ENCODE measurements at places on chromosomes 2 and 18.

- no peak for DNase-seq
Observed at GRCh38 chr18:45660746-45661145, 45.5 kb downstream of the SLC14A2 start.

DNA sequence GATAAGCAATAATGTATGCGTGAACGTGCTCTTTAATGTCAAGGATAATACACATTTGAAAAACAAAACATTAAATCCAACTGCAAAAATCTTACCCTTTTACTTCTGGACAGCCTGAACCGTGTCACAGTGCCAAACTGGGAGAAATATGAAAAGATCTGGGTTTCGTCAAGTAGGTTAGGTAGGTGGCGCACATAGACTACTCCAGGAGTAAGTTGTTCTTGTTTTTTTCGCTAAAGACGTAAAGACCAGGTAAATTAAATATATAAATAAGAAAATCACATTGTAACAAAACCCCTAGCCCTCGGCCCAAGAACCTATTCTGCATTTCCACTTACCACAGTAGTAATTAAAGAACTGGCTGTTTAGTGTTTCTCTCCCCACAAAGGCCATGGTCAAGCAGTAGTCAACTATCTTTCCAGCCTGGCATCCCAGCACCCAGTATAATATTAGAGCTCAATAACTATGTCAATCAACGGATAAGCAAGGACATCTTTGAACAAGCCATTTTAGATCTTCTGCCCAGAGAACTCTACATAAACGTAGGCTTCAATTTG lies 1.1 kb downstream of the NIFK start:
- DNase-seq: peak; percentile 16

DNA sequence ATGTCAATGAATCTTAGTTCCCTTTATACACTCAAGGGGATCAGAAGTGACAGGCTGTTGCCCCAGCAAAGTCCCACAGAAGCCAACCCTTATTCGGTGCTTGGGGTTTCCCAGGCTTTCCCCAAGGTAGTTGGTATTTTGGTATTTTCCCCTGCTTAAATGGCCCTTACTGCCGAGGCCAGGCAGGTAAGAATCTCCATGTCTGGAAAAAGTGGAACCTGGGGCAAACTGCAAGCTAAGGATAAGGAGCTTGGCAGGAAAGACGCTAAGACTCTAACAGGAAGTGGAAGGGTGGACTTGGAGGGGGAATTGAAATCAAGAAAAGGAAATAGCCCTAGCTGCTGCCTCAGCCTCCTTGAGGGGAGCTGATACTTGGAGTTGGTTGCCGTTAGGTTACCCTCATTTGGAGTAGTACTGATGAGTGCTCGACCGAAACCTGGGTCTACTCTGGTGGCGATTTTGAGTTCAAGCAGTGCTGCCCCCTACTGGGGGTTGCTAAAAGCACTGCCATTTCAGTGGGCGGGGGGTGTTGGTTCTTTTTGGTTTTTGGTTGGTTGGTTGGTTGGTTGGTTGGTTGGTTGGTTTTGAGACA lies 3.3 kb upstream of the GPBAR1 start:
- DNase-seq: no peak

DNA sequence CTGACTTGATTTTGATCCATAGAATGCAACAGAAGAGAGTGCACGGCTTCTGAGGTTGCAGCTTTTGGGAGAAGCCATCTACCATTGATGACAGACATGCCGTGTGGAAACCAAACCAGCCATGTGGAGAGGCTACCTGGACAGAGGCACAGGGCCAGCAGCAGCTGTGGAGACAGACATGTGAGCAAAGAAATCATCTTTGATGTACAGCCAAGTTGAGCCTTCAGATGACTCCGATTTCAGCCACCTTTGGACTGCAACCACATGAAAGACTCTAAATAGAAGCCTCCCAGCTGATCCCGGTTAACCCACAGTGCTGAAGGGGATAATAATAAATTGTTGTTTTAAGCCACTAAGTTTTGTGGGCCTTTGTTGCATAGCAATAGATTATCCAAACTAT lies 54.2 kb downstream of the TSN start:
- DNase-seq: no peak

DNA sequence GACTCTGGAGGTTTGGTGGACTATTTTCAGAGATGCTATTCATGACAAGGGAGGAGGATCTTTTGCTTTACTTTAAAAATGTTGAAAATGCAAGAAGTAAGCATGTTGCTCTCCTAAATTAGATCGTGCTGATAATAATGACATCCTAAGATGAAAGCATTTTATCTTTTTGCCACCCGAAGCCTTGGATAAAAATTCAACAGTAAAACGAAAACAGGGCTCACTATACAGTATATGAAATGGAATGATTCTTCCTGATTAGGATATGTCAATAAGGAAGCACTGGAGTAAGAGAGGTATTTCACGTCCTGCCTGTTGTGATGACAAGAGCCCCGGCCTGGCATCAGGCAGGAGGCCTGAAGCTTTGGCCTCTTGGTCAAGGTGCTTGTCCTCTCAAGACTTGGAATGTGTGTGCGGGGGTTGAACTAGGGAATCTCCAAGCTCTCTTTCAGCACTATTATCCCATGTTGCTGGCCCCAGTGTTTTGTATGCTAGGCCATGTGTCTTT lies 306.0 kb downstream of the MTX2 start:
- no peak for DNase-seq

GRCh38 chr2:162748566-162749215 lies 89.9 kb downstream of the KCNH7 start:
- DNase-seq: no peak

DNA sequence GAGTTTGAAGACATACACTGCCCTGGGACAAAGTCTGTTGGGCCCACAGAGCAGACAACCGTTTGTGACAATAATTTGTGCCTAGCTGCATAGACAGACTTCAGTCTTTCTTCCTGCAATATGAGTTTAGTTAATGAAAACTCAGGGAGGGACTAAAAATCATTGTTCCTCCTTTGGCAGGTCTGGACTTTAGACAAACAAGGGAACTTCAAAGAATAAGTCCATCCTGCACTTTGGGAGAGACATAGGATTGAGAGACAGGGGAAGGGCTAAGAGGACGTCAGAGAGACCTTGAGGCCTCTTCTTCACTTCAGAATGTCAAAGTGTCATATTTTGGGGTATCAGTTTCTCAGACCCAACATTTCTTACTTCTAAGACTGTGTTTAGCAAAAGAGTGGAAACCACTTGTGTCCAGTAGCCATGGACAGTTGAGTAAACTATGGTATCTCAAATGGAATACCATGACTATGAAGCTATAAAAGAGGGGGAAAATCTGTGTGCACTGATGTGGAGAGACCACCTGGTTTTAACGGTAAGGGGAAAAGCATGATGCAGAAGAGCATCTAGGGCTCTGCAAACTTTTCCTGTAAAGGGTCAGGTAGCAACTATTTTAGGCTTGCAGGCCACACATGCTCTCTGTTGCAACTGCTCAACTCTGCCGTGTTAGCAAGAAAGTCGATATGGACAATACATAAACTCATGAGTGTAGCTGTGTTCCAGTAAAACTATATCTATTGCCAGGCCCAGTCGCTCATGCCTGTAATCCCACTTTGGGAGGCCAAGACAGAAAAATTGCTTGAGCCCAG lies 217.8 kb upstream of the SH3BP4 start:
- DNase-seq: no peak
